ENCODE measurements at places on chromosomes 3 and 15.
A peak's percentile ranks its signal among the peaks of the same experiment; 100 is the strongest.

GRCh38 chr3:186315581-186316354 is 46.3 kb downstream of the DGKG start:
- no peak for DNase-seq

DNA sequence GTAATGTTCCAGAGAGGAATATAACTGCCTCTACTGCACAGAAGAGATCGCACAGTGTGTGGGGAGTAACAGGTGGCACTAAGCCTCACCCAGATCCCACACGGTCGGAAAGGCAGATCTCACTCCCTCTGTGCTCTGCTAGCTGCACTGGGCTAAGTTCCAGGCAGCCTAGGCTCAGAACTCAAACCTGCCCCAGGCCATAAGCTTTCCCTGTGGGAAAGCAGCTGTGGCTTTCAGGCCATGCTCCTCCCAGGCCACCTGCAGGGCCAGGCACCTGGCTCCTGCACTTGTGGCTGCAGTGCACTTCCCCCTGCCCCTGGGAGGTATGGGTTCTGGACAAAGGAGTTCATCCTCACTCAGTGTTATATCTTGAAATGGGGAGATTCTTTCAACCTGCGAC is 27.5 kb downstream of the PCCB start:
- peak; percentile 35 for DNase-seq

DNA sequence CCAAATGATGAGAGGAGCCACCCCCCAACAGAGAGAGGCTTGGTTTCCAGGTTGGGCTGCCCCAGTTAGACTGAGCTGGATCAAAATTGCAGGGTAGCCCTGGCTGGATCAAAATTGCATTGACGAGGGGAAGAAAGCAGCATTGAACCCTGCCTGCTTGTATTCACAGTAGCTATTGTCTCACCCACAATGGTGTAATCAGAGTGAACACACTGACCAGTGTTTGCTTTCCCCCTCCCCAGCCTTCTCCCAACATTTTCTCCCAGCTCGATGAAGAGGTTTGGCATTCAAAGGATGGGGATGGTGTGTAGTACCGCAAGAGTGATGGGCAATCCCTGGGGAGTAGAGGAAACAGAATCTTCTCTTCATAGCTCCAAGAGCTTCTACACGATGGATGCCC is 223.8 kb downstream of the ADAMTS9 start:
- DNase-seq = no peak

- no peak for DNase-seq
Measured at GRCh38 chr3:158057666-158058065, 48.6 kb downstream of the SHOX2 start.

- DNase-seq = no peak
Measured at GRCh38 chr3:20225769-20226168, 39.8 kb upstream of the SGO1 start.

DNA sequence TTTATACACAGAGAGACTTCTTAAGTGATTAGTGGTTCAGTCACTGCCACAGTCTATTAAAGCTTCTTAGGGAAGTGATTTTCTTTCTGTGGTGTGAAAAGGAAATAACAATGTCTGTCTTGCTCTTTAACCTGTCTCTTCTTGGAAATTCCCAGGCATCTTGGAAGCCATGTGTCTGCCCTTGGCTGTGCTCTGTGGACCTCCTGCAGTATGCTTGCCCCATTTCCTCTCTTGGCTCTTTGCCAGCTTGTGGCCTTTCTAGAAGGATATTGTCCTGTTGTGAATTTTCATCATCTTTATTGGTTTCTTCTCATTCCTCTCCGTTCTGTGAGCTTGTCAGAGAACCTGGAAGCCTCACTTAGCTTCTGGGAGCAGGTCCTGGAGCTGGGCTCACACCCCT is 338.4 kb upstream of the C2CD4B start:
- DNase-seq = peak; percentile 19

DNA sequence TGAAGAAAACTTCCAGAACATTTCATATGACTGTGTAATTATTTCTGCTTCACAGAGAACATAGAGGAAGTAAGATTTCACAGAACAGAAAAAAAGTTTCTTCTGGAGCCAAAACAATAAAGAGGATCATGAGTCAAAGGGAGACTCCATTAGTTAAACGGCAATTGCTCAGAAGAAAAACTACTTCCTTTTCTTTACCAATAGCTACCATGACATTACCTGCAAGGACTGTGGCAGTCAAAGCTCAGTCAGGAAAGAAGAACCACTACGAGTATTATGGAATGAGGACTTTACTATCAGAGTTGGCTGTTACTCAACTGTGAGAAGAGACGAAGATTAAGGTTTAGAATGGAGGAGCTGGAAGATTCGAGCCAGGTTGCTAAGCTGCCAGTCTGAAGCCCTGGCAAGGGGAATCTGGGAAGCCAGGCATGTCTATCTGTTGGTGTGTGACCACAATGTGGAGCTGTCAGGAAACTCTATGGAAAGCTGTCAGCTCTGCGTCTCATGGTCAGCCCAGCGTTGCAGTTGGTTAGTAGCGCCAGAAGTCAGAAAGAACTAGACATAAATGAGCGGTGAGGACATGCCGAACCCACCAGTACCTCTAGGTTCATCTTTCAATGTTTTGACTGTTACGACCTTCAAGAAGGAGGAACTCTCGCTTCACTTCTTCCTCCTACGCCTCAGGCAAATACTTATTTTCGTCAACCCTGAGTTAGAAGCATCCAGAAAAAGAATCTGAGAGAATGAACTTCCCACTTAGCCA is 604.3 kb downstream of the FGF12 start:
- DNase-seq = no peak

- no peak for DNase-seq
Measured at GRCh38 chr3:150242220-150242936, 165.7 kb upstream of the TSC22D2 start.

DNA sequence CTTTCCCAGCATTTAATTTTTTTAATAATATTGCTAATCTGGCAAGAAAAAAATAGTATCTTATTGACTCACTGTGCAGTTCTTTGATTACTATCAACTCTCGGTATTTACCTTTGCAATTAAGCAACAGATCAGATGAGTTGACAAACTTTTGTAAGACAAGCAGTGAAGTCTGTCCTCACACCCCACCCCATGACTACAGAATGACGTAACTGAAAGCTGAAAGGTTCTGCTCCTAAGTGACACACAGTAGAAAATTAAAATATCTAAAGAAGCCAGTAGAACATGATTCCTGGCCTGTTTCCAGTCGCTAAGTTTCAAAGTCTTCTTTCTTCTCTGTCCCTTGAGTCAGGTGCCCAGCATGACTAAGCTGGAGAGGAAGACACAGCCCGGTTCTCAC is 135.5 kb downstream of the STT3B start:
- DNase-seq = no peak

- DNase-seq = no peak
Measured at GRCh38 chr3:133865136-133865855, 30.4 kb downstream of the RAB6B start.

All from BE2C (cell line).